ENCODE measurements at places on chromosomes 1 and 21. TPM values are rescaled to one million over a fixed set of nuclear protein-coding genes. Genes with fewer than 3 reads are reported as not detected.

DNA sequence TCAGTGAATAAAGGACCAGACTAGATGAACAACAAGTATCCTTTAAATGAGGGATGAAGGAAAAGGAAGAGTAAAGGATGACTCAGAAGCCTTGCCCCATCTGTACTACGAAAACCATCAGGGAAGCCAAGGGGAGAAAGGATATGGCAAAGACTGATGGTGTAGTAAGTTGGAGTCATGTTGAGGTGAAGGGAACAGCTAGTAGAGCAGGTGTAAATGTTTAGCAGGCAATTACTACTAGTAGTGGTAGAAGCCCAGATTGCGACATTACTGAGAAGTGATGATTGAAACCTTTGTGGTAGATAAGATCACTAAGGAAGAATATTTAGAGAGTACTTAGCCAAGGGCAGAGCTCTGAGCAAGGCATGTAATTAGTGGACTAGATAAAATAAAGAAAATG lies 84.0 kb downstream of the PHTF1 start:
- DNase-seq: no peak
- H3K27ac ChIP-seq: no peak overlapping the region
- no peaks in the 10 kb centered on the region for H3K27me3 ChIP-seq
- H3K4me1 ChIP-seq: no peaks in the 10 kb centered on the region
- no peak overlapping the region for H3K4me3 ChIP-seq

- no peak for DNase-seq
- H3K4me1 ChIP-seq: no peaks in the 10 kb centered on the region
- no peak overlapping the region for H3K4me3 ChIP-seq
Observed at GRCh38 chr21:21688889-21689288, 690.7 kb downstream of the NCAM2 start.

DNA sequence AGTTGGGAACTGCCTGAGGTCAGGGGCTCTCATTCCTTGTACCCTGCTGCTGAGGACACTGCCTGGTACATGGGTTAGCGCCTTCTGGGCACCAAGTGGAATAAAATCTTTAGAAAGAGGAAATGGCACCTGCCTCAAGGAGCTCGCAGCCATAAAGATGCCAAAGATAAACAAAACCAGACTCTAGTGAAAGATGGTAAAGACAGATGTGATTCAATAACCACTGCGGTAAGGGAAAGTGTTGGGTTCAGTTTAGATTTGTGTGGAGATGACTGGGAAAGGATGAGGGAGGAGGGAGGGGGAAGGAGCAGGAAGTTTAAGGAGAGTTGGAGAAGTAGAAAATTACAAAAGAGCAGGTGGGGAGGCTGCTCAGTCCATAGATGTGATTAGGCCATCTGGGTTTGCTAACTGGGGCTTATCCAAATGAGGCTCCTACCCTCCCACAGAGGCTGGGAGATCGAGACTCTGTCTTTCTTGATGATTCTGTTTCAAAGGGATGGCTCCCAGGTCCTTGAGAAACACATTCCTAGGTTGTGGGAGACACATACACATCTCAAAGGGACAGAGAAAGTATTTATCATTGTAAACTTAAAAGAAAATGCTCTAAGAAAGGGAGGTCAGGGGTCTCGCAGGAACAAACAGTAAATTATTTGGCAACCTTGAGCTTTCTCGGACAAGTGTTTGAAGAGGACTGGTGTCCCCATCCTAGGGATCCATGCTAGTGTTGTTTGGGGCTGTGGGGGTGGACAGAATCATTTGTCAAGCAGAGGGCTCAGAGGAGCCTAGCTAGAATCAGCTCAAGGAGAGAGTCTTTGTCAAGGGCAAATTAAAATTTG lies 65.7 kb upstream of the MORC3 start:
- H3K27ac ChIP-seq: no peak overlapping the region
- no peaks in the 10 kb centered on the region for H3K27me3 ChIP-seq
- DNase-seq: no peak
- peaks cover 35% of the 10 kb centered on the region for H3K36me3 ChIP-seq
- peaks cover 19% of the 10 kb centered on the region for H3K4me1 ChIP-seq

EYA3 gene
- 25.4 TPM for total RNA-seq

GRCh38 chr1:39574646-39575045 lies 1.9 kb downstream of the PABPC4 start:
- H3K36me3 ChIP-seq: peaks cover 51% of the 10 kb centered on the region
- peak overlapping the region; percentile 91 for H3K27ac ChIP-seq
- H3K27me3 ChIP-seq: no peaks in the 10 kb centered on the region
- peaks cover 45% of the 10 kb centered on the region for H3K4me1 ChIP-seq
- peak; percentile 24 for DNase-seq
- peak overlapping the region; percentile 84 for H3K4me3 ChIP-seq

FAM163A gene
- 0.10 TPM for total RNA-seq

GRCh38 chr1:17329610-17330009 lies 21.6 kb downstream of the PADI4 start:
- H3K4me3 ChIP-seq: no peak overlapping the region
- DNase-seq: no peak
- H3K27me3 ChIP-seq: peaks cover 3% of the 10 kb centered on the region
- no peak overlapping the region for H3K27ac ChIP-seq

G0S2 gene
- total RNA-seq: 139 TPM

DNA sequence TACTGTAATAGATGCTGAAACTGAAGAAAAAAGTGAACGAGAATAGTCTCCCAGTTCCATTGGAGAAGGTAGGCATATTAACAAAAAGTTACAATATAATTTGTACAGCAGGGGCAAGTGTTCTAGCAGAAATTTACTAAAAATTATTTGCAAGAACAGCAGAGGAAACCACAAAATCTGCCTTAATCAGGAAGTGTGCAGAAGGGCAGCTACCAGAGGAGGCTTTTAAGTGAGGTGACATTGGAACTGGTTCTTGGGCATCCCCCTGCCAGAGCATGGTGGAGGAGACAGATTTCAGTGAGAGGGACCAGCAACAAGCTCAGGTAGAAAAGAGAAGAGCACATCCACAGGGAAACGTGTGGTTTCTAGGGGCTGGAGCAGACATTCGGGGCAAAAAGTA lies 279.3 kb upstream of the CAMK1G start:
- DNase-seq: no peak
- H3K27ac ChIP-seq: no peak overlapping the region
- H3K4me1 ChIP-seq: no peaks in the 10 kb centered on the region
- H3K36me3 ChIP-seq: no peaks in the 10 kb centered on the region
- H3K4me3 ChIP-seq: no peak overlapping the region

DNA sequence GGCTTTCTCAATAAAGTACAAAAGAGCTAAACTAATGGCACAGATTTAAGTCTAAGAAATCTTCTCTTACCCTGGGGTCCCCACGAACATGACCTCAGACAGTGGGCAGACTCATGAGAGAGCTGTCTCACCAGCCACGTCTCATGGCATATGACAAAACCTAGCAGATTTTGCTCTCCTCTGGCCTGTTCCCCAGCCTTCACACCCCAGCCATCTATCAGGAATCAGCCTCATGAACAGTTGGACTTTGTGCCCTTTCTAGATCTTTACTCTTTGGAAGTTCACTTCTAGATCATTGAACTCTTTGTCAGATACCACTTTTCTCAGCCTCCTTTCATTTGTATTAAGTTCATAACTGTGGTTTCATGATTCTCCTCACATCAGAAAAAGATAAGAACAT lies 14.2 kb upstream of the HSD3B1 start:
- no peak overlapping the region for H3K4me3 ChIP-seq
- H3K4me1 ChIP-seq: no peaks in the 10 kb centered on the region
- DNase-seq: no peak
- peaks cover 23% of the 10 kb centered on the region for H3K27me3 ChIP-seq

GRCh38 chr1:59315529-59316463 lies 18.9 kb downstream of the FGGY start:
- no peak overlapping the region for H3K27ac ChIP-seq
- H3K4me3 ChIP-seq: no peak overlapping the region
- DNase-seq: no peak
- peaks cover 4% of the 10 kb centered on the region for H3K36me3 ChIP-seq
- no peaks in the 10 kb centered on the region for H3K27me3 ChIP-seq
- H3K4me1 ChIP-seq: peaks cover 5% of the 10 kb centered on the region
